ENCODE measurements at places on chromosomes 2 and 18.

GRCh38 chr2:30336978-30337841, 105.9 kb downstream of the LBH start:
- DNase-seq: no peak

GRCh38 chr2:86622519-86623042, 1.1 kb downstream of the RNF103 start:
- no peak for DNase-seq

DNA sequence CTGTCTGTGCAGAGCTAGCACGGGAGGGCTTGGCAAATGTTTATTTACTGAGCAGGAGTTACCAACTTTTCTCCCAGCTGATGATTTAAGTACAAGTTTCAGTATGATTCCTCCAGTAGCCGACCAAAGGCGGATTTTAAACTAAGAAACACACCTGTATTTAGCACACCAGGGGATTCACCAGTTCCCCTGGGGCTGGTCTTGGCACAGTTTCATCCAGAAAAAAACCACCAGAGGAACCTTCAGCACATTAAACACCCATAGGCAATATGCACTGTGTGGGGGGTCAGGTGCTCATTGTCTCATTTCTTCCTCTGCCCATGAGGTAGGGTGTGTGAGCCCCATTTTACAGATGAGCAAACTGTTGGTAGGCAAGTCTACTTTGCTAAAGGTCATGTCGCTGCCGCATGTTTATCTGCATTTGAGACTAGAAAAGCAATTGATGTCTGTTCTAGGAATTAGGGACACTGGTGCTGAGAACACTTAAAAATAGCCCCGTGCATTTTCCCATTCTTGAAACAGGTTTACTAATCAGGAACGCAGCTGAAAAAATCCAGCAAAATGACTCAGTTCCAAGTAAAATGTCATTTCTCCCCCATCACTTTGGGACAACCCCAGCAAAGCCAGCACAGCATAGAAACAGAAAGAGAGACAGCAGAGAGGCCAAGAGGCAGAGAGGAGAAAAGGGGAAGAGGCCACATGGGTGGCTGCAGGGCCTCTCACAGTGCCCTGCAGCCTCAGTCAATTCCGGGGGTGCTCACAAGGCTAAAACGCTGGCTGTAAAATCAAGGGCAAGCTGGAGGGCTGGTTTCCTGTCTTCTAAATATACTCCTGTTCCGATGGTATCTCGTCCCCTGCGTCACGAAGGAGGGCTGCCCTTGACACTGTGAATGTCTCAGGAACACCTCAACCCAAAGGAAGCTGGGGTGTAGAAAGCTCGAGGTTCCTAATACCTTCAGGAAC, 166.8 kb upstream of the ID2 start:
- DNase-seq: no peak

DNA sequence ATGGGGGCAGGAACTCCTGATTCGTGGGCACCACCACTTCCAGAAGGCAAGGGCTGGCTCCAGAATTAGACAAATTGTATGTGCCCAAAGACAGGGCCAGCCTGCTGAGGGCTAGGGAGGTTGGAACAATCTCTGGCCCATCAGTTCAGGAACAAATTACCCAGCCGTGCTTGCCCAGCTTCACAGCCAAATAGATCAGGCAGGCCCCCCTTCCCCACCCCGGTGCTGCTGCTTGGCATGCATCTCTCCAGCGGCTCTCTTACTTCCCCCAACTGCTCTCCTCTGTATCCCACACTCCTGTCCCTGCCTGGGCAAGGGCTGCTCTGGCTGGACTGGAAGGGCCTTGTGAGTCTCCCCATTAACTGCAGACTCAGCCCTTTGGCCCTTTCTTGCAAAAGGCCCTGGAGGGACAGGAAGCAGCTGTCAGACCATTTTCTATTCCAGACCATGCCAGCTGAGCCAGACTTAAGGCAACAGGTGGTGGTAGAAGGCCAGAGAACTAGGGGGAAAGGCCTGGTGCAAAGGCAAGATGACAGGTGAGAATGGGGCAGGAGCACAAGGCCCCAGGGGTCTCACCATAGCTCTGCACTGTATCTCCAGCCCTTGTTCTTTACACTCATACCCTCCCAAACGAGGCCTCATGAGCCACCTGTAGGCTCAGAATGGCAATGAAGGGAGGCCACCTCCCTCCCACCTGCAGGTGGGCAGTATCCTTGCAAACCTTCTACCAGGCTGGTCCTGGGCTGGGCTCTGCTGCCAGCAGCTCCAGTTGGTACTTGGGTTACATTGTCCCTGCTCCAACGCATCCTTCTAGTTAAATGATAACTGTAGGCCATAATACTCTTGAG, 30.7 kb upstream of the ACAA2 start:
- no peak for DNase-seq

GRCh38 chr2:172323256-172323655, 104.1 kb upstream of the ITGA6 start:
- peak; percentile 44 for DNase-seq

DNA sequence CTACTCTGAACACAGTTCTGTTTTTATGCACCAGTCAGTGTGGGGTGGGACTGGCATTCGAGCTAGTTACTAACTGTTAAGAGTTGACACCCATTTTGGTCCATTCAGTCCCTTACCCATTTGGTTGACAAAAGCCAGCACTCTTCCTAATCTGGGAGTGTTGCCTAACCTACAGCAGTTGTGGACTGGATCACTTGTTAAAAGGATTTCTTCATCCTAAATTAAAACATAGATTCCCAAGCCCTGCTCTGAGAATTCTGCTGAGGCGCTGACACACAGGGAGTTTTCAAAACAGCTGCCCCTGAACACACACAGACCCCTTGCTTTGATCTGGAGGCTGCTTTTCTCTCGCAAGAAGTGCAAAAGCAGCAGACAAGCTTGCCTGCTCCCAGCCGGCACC, 6.4 kb downstream of the TIMM21 start:
- no peak for DNase-seq

DNA sequence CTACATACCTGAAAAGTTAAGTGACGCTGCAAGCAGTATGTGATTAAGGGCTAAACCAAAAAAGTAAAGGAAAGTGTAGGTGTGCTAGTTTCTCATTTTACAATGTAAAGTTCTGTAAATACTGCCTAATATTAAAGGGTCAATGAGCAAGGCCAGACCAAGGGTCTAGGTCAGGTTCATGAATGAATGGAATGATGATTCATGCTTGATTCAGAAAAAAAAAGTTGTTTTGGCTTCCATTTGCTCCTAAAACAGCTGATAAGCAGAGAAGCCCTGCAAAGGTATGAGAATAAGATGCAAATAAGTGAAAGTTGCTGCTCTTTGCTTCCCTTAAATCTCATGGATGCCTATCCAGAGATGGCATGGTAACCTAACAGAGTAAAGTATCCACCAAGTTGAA, 61.3 kb downstream of the PTRHD1 start:
- no peak for DNase-seq

GRCh38 chr2:80365762-80366161, 61.2 kb upstream of the LRRTM1 start:
- DNase-seq: no peak

DNA sequence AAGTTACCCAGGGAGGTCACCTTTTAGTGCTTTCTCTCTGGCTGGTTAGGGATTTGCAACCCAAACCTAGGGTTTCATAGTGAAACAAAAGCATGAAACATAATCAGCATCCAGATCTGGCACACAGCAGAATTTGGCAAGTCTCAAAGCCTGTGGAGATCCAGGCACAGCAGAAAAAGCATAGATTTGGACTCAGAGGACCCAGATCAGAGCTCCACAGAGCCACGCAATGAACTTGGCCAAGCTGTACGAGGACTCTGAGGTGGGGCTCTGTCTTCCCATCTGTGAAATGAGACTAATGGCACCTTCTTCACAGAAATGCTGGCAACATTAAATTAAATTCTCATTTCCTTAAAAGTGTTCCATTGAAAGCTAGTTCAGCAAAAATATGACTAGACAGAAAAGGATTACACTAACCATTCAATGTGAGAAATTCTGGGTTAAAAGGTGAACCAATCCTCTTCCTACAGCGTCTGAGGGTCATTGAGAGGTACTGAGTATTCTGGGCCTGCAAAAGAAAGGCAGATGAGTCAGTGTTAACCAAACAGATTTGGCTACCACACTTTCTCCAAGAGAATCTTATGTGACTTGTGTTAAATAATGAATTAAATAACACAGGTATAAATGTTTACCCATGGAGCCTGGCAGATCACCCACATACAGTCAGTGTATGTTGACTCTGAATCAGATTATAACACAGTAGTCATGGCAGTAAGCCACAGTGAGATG, 266.3 kb downstream of the MREG start:
- no peak for DNase-seq

Measured in epithelial cell of proximal tubule (primary cell).